NCI-H226 (cell line): ENCODE measurements at places on chromosomes 5 and 9.

- DNase-seq = no peak
These were observed 70.0 kb downstream of the GRIN3A start for GRCh38 chr9:101668421-101668820.

- DNase-seq = no peak
These were observed 1170.6 kb upstream of the NUDT12 start for GRCh38 chr5:104733063-104733669.

GRCh38 chr5:170109059-170110031 is 3.6 kb downstream of the FOXI1 start:
- DNase-seq = no peak

GRCh38 chr5:136211282-136212040 is 18.5 kb upstream of the SMIM32 start:
- no peak for DNase-seq

- DNase-seq = no peak
These were observed 32.5 kb downstream of the SGCD start for GRCh38 chr5:156359476-156359875.

GRCh38 chr9:130172161-130172857 is at the start of gene NCS1:
Gene NCS1, plus strand, starts transcription at chr9:130172404. Its CDS starts 260 bp downstream, at chr9:130172664.
- peak; percentile 54 for DNase-seq

DNA sequence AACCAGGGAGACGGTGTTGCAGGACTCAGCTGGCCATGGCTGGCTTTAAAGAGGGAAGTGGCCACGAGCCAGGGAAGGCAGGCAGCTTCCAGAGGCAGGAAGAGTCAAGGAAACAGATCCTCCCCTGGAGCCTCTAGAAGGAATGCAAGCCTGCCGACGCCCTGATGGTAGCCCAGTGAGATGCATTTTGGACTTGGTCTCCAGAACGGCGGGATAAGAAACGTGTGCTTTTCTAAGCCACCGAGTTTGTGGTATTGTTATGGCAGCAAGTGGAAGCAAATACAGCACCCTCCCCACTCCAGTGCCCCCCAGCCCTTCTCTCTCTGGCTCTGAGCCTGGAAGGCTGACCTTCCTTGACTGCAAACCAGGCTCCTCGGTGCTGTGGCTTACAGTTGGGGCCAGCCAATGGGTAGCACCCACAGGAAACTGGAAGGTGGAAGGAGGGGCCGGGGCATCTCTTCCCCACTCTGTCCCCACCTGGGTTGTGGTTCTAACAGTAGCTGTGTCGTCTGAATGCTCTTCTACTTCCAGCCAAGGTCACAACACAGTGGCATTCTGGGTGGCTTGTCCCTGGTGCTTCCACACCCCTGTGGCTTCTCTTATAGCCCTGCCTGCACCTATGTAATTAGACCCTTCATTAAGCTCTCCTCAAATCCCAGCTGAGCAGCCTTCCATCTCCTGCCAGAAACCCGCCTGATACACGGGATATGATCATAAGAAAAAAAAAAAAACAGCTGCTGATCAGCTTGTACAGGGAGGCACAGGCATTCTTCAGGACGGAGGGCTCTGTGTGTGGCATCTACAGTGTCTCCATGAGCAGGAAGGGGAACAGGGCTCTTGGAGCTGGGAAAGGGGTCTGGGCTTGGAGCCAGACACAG is 29.9 kb upstream of the UNC5A start:
- DNase-seq = peak; percentile 14

DNA sequence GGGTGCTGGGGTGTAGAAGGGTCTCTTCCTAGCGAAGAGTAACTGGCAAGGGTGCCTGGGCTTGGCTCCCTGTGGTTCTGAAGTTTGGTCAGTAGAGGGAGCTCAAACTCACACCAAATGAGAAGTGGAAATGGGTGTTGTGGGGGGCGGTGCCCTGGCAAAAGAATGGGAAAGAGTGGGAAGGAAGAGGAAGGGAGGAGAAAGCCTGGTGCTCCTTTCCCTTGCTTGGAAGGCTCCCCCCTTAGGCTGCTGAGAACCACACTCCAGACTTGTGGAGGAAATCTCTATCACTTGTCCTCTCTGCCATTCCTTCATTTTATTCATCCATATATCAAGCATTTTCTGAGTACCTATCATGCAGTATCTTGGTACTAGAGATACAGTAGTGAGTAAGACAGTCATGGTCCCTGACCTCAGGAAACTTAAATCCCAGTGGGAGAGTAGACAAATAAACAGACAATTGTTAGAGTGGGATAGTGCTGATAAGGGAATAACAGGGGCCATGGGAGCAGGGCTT is 13.0 kb downstream of the SLC4A9 start:
- peak; percentile 74 for DNase-seq

- DNase-seq = no peak
These were observed 7.6 kb downstream of the NAIF1 start for GRCh38 chr9:128059365-128059983.
